Activated CD4-positive, alpha-beta T cell treated with anti-CD3 and anti-CD28 coated beads for 4 hours (primary cell): ENCODE measurements at places on chromosomes 1 and 21.
A peak's percentile ranks its signal among the peaks of the same experiment; 100 is the strongest.

- no peak for DNase-seq
These were observed 36.5 kb upstream of the GPR157 start for GRCh38 chr1:9165396-9165795.

DNA sequence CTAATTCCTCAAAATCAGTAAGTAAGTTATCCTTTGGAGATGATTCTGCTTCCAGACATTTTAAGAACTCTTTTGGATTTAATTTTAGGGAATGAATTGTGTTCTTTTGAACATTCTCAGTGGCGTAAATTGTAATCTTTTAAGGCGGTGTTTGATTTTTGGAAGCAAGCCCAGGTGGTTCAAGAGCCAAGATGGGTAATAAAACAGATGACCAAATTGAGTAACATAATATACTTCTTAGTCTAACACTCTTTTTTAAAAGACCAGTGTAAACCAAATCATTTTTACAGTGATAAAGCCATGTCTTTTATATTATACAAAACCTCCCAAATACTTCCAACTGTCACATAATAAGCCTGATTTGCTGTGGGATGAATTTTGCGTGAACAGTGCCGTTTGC, 133.8 kb downstream of the LRRC40 start:
- DNase-seq: no peak

- no peak for DNase-seq
These were observed 39.1 kb downstream of the CLIC6 start for GRCh38 chr21:34707876-34708325.

- no peak for DNase-seq
These were observed 510.5 kb downstream of the PLPP3 start for GRCh38 chr1:56068908-56069307.

DNA sequence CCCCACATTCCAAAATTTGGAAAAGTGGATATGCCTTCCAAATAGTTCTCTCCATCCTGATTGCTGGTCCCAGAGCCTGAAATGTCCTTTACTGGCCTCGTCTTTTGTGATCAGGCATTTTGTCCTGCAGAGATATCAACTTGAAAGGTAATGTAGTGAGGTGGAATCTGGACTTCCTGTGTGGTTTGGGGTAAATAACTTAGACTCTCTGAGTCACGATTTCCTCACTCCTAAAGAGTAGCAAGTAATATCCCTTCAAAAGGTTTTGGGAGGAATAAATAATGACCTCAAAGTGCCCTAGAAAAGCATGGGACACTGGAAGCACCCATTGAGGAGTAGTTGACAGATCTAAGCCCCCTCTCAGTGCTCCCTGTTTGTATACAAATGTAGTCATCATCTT, 426.6 kb downstream of the OMA1 start:
- no peak for DNase-seq

GRCh38 chr1:172638885-172639831, 19.7 kb upstream of the FASLG start:
- peak; percentile 76 for DNase-seq

DNA sequence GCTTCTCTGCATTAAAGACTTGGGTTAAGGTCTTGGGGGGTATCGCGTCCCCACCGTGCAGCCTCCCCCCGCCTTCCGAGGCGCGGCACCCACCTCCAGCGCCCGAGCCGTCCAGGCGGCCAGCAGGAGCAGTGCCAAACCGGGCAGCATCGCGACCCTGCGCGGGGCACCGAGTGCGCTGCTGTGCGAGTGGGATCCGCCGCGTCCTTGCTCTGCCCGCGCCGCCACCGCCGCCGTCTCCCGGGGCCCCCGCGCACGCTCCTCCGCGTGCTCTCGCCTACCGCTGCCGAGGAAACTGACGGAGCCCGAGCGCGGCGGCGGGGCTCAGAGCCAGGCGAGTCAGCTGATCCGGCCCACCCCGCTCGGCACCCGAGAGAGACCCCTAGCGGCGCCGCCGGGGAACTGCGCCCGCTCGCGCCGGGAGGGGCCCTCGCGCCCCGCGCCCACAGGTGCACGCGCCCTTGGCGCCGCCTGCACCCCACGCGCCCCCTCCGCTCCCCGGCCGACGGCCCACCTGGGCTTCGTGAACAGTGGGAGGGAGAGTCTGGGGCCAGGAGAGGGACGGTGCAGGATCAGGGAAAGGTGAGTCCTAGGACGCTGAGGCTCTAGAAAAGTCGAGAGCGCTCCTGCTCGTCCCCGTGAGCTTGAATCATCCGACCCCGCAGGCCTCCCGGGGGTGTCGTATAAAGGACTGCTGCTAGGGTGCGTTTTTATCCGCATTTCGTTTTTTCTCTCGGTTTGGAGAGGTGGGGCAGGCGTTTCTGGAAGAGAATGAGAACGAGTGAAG, at the start of gene APP:
Gene APP, minus strand, starts transcription at position 300 of the 787 bp plus-strand sequence. Its CDS starts 150 bp downstream, at position 150.
- DNase-seq: peak; percentile 88

DNA sequence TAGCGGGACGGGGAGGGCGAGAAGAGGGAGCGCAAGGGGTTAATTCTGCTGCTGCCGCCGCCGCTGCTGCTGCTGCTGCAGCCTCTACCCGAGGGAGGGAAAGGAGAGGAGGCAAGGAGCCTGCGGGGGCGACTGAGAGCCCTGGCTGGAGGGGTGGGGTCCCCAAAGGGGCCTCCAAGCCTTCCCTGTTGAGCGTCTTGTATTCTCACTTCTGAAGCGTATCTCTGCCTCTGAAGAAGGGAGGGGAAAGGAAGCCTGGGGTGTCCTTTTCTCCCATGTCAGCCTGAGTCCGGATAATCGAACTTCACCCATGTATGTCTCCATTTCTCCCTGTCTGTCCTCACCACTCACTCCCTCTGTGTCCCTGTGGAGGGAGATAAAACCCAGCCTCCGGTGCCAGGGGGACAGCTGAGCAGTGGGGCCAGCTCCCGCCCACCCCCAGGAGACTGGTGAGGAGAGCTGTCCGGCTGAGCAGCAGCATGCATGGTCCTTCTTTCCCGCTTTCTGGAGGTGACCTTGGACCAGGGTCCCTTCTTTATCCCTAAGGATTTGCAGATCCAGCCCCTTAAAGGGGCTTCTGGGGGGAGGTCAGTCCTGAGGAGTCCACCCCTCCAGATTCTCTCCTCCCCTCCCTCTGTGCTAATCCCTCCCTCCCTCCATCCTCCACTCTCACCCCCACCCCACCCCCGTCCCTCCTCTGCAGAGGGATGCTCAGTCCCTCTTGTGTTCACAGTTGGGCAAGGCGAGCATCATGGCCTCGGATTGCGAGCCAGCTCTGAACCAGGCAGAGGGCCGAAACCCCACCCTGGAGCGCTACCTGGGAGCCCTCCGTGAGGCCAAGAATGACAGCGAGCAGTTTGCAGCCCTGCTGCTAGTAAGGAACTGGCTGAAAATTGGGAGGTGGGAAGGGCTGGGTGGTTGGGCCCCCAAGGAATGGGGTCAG, 1.0 kb downstream of the NCDN start:
- DNase-seq: no peak

- peak; percentile 31 for DNase-seq
These were observed 19.8 kb downstream of the SPRTN start for GRCh38 chr1:231357831-231358354.

DNA sequence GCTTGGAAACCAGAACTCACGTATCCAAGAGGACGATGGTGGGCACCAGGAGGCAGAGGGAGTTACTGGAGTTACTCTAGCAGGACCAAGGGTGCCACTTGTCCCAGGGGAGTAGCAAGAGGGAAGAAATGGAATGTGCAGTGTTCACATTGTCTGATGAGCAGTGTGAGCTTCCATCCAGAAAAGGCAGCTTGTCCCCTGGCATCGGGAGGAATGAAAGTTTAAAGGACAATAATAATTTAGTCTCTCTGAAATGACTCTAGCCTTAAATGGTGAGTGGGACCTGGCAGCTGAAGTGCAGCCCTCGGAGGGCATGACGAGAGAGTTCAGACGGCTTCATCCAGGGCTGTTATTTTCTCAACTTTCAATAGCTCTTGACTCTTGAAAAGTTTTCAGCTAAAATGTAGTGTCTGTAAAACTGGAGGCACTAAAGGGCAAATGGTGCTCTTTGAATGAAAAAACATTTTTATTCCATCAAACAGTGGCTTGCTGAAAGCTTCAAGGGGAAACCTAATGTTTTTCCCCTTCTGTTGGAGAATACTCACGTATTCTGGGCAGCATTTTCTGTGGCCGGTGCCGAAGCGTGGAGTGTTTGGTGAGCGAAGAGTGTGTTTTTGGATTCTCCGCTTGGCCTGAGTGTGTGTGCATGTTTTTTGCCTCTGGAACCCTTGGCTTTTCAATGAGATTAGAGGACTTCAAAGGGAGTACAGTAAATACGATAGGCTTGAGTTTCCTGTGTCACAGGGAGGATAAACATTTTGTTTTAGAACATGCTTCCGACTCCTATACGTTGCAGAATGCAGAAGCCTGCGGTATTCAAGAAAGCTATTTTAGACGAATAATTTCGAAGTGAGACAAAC, 157.3 kb downstream of the GALNT2 start:
- DNase-seq: no peak

DNA sequence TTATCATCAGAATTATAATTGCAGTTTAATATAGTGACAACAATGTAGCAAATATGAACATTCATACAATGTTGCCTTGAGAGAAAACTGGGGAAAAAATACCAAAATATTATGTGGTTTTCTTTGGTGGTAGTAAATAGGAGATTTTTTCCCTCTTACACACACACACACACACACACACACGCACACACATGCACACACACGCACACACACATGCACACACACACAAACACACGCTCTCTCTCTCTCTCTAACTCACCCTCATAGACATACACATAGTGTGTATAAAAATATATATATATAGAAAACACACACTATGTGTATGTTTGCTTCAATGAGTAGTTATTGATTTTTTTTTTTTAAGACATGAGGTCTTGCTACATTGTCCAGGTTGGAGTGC, 211.6 kb downstream of the HHAT start:
- DNase-seq: no peak

DNA sequence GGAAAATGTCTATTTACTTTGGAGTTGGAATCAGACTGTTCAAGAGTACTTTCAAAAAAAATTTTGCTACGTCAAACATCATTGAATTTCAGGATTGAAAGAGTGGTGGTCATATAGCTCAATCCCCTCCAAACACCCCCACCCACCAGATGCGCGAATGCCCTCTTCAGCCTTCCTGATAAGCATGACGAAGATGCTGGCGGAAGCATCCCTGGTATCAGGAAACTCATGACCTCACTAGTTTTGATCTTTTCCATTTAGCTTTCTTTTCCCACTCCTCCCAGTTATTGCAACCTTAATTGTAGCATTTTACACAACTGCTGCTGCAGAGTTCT, 104.4 kb downstream of the LEPR start:
- no peak for DNase-seq

DNA sequence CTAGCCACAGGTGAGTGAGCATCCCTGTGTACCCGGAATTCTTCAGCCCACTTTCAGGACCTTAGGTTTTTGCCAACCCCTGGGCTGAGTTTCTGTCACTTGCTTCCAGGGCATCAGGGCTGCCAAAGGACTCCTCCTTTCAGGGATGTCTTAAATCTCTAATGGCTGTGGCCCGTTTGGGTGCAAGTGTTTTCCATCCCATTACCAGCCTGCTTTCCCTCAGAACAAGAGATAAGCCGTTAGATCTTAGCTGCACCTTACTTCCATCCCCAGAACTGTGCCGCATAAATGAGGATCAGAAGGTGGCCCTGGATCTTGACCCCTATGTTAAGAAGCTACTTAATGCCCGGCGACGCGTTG, 652 bp downstream of the SNAPIN start:
- DNase-seq: no peak

- no peak for DNase-seq
These were observed 11.1 kb upstream of the MRPL9 start for GRCh38 chr1:151774256-151774922.
